GM12891 (cell line): ENCODE measurements at places on chromosomes 11 and 22.
A peak's percentile ranks its signal among the peaks of the same experiment; 100 is the strongest.

DNA sequence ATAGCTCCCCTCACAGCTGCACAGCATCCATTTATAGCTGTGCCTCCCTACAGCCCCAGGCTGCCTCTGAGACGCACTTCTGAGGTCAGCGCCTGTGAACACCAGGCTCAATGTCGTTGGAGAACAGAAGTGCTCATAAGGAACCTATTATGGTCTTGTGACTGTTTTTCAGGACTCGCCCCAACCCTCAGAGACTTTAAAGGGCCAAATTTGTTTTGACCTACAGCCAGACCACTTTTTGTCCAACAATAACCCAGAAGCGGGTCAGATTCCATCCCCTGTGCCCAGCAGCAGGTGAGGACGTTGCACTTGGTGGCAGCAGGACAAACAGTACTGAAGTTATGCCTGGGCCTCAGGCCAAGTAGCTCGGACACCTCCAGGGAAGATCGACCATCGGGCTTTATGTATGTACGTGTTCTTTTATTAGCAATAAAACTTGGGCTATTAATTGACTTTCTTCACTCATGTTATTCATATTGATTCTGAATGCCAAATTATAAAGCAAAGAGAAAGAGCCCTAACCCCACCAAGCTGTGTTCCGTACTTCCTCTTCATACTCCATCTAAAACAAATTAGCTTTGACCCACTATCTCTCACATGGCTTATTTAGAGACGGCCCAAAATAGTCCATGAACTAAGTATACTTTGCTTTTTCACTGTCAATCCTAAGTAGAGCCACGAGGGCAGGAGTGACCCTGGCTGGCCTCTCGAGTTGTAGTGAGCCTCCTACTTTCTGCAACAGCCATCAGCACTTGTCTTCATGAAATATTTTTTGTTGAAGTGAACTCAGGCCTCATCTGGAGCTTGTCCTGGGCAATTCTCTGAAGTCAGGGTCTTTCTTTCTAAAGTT lies 92.3 kb upstream of the PAX6 start:
- no peak for DNase-seq

- no peak for DNase-seq
These were observed 35.5 kb downstream of the UBASH3B start for GRCh38 chr11:122690801-122691548.

DNA sequence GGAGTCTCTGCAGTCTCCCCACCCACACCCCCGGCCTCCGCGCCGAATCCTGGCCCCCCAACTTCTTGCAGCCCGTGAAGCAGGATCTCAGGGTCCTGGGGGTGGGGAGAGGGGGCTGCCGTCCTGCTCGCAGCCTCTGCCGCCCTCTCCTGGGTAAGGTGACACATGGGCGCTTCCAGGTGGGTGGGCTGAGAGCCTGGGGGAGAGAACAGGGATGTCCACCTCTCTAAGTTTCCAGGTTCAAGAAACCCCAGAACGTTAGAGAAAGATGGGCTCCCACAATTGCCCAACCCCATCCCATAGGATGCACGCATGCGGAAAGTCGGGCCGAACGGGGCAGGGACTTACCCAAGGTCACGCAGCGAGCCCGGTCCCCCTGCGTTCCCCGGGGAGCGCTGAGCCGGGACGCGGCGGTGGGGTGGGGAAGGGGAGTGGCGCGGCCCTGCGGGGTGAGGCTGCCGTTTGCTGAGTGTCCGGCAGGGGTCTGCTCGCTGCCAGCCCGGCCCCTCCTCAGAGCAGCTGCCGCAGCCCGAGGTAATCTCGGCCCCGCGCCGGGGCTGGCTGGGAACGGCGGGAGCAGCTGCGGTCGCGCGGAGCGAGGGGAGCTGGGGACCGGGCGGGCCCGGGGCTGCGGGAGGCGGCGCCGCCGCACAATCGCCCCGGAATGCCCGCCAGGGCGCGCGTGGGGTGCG lies 705 bp upstream of the CAPN1 start:
- peak; percentile 83 for DNase-seq

GRCh38 chr22:49269371-49269770 lies 558.3 kb downstream of the BRD1 start:
- DNase-seq = no peak

GRCh38 chr11:119721129-119722120 lies 7.6 kb downstream of the NECTIN1 start:
- no peak for DNase-seq

- DNase-seq = no peak
These were observed 28.8 kb upstream of the CPT1A start for GRCh38 chr11:68870470-68870869.

DNA sequence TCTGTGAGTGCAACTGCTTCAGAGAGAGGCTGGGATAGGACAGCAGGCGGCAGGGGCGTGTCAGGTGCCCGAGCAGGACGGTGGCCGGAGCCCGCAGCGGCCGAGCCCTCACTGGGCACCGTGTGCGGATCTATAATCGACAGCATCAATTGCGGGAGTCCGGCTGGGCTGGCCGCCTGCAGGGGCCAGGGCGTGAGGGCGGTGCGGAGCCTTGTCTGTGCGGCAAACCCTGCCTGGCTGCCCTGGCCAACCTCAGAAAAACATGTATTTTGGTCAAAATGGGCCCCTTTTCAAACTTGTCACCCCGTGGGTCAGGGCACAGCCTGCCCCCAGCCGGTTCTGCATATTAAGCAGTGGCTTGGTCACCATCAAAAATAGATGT lies 91.3 kb upstream of the KCNQ1OT1 start:
- no peak for DNase-seq

- DNase-seq = no peak
These were observed 2.3 kb downstream of the ACTN3 start for GRCh38 chr11:66548774-66549630.

- DNase-seq = no peak
These were observed 56.2 kb upstream of the SC5D start for GRCh38 chr11:121236115-121237001.

DNA sequence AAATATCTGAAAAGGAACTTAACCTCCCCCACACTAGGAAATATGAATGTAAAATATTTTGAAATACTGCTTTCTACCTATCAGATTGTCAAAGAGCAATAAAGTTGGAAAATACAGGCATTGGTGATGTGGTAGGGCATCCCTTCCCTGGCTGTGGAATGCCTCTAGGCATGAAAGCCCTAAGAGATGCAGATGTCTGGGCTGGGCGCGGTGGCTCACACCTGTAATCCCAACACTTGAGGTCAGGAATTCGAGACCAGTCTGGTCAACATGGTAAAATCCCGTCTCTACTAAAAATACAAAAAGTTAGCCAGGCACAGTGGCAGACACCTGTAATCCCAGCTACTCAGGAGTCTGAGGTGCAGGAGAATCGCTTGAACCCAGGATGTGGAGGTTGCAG lies 22.0 kb downstream of the ARAP1 start:
- no peak for DNase-seq

- no peak for DNase-seq
These were observed 70.8 kb downstream of the WNT11 start for GRCh38 chr11:76135491-76135890.

DNA sequence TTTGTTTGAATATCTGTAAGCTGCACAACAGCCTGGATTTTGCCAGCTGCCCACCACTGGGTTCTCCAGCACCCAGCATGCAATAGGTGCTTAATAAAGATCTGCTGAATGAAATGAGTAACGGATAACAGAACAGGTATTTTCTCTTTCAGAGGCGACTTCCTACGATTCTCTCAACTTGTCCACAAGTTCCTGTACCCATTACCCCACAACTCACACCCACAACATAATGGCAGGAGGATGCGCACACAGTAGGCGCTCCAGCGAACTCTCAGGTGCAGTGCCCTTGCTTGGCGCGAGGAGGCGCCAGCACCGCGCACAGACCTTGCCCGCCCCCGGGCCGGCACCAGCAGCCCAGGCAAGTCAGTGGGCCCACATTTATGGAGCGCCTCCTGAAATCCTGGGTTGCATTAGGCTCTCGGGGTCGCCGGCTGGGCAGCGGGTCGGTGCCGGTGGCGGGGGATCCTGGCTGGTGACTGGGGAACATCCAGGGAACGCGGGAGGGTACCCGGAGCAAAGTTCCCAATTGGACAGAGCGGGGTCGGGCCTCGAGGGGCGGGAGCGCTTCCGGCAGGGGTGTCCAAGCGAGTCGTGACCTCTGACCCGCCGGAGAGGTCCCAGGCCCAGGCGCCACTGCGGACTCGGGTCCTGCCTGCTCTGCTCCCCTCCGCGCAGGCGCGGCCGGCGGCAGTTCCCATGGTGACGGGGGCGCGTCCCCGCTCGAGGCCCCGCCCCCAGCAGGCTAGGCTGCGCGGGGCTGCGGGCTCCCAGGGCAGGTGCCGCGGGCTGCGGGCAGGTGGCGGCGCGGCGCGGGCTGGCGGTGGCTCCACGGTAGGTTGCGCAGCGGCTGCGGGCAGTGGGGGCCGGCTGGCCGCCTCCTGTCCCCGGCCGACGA lies at the start of gene KIAA1671:
KIAA1671 (plus strand) TSS at position 775 of the 895 bp plus-strand sequence. CDS start 75,284 bp downstream, outside the sequence.
- DNase-seq = peak; percentile 96

DNA sequence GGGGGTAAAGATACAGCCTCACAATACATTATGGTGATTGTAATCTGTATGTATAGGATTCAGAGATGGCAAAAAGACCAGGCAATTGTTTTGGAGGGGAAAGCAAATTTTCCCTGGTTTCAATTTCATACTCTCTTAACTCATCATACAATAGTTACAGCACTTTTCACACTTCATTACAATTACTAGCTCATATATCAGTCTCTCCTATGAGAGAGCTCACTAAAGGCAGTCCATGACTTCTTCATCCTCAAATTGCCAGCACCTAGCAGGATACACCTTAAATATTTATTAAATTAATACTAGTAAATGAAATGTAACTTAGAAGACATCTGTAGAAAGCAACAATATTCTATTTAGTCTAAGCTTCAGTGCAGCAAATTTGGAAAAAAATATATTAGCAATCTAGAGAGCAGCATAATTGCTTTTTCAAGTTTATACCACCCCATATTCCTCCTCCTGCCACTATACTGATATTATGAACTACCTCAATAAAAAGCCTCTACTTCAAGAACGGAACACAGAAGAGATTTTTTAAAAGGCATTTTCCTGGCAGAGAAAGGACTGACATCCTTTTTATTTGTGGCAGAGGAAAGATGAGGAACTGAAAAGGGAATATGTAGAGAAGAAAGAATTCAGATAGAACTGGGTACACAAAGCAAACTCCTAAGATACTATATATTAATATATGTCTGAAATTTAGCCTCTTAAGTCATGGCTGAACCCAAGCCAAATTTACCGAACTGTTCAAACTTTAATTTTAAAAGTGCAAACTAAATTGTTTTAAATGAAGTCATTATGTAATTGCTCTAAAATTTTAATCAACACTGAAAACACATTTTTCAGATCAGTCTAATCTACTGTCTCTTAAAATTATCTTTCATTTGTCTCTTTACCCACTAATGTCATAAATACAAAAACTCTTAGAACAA lies 27.7 kb downstream of the PICALM start:
- DNase-seq = no peak
